ENCODE measurements at places on chromosomes 11 and 22.

DNA sequence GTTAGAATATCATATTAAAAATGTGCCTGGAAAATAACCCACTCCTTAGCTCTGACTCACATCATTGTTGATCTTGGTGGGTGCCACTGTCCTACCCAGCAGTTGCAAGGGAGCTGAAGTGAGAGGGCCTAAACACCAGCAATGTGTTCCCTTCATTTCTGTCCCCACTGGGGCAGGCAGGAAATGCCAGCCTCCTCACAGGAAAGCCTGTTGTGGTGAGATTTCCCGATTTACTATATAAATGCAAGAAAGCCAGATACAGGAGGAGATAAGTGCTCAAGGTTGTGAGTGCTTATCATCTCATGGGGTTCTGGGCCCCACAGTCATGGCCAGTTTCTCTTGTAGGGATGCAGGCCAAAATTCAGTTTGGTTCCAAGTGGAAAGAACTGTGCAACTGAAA lies 15.8 kb upstream of the FLI1 start:
- DNase-seq = no peak
- H3K4me3 ChIP-seq = no peak overlapping the region
- H3K36me3 ChIP-seq = no peaks in the 10 kb centered on the region
- H3K4me1 ChIP-seq = peaks cover 10% of the 10 kb centered on the region

DNA sequence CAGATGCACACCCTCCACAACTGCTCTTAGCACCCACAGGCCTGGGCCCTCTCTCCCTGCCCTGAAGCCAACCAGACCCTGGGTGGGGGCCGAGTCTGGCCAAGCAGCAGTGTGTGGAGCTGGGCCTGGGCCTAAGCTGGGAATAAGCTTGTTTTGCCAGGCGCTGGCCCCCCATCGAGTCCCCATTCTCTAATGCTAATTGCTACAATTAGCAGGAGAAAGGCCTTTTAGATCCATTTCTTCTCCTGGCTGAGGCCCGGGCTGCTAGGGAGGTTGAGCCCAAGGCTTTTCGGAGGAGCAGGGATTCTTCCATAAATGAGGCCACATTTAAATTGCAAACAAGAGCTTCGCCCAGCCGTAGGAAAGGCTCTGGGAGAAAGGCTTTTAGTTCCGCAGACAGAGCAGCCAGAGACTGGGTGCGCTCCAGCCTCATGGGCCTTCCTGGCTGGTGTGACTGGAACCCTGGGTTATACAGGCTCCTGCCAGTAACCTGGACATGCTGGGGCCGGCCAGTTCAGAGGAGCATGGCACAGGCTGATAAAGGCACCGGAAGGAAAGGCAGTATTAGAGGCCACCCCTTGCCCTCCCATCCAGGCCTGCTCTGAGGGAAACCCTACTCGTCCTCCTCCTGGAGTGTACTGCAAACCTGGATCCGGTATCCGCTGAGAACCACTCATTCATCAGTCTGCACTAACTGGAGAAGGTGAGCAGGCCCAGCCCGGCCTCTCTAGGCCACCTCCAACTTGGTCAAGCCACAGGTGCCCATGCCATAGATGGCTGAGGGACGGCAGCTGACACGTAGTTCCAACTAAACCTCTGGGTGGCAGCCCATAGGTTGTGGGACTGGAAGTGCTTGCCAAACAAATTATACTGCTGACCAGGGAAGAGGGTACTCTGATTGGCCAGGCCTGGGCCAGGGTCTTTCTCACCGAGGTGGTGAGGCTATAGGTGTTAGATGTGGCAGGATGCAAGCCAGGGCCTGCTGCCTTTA lies 6.2 kb downstream of the KCNQ1OT1 start:
- no peaks in the 10 kb centered on the region for H3K27me3 ChIP-seq
- H3K36me3 ChIP-seq = no peaks in the 10 kb centered on the region
- no peak for DNase-seq
- peaks cover 4% of the 10 kb centered on the region for H3K4me1 ChIP-seq

- no peak overlapping the region for H3K4me3 ChIP-seq
- H3K27ac ChIP-seq = peak overlapping the region; percentile 7
Observed at GRCh38 chr11:46020084-46020599, 97.7 kb downstream of the LARGE2 start.

DNA sequence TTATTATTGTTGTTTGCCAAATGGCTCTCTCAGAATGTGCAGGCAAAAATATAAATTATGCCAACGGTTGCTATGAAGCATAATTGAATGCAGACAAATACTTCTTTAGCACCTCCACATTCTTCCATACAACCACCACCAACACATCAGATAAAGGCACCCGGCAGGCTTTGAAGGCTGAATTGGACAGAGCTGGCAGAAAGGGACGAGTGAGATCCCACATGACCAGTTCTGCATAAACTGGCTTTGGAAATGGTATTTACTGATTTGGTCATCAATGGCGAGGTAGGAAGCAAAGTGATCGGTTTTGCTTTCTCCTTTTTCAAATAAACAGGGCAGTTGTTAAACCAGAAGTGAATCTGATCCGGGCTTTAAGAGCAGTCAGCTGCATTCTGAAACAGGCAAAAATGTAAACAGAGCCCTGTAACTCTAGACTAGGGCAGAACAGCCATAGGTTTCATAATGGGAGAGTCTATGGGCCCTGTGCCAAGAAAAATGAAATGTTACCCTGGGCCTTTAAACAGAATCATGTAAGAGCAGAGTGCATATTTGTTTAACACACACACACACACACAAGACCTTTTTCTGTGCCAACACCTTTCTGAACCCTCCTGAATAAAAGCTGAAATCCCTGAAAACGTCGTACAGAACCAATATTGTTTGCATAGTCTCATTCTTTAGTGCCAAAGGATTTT lies 97.7 kb downstream of the MPPED2 start:
- H3K27me3 ChIP-seq = peaks cover 10% of the 10 kb centered on the region
- H3K4me1 ChIP-seq = no peaks in the 10 kb centered on the region
- H3K36me3 ChIP-seq = no peaks in the 10 kb centered on the region
- H3K4me3 ChIP-seq = no peak overlapping the region

- H3K4me1 ChIP-seq = peaks cover 34% of the 10 kb centered on the region
- H3K27me3 ChIP-seq = no peaks in the 10 kb centered on the region
- no peak overlapping the region for H3K4me3 ChIP-seq
- H3K27ac ChIP-seq = no peak overlapping the region
Observed at GRCh38 chr11:47466201-47466600, 17.3 kb upstream of the RAPSN start.

GRCh38 chr11:26268980-26269660 lies 62.8 kb upstream of the ANO3 start:
- H3K27ac ChIP-seq = no peak overlapping the region
- no peaks in the 10 kb centered on the region for H3K4me1 ChIP-seq
- DNase-seq = no peak
- H3K36me3 ChIP-seq = no peaks in the 10 kb centered on the region

- H3K27me3 ChIP-seq = no peaks in the 10 kb centered on the region
- peak; percentile 24 for DNase-seq
- peaks cover 33% of the 10 kb centered on the region for H3K4me1 ChIP-seq
- peaks cover 32% of the 10 kb centered on the region for H3K36me3 ChIP-seq
- peak overlapping the region; percentile 84 for H3K4me3 ChIP-seq
Observed at GRCh38 chr22:41447435-41448188, 1.0 kb upstream of the TOB2 start.

DNA sequence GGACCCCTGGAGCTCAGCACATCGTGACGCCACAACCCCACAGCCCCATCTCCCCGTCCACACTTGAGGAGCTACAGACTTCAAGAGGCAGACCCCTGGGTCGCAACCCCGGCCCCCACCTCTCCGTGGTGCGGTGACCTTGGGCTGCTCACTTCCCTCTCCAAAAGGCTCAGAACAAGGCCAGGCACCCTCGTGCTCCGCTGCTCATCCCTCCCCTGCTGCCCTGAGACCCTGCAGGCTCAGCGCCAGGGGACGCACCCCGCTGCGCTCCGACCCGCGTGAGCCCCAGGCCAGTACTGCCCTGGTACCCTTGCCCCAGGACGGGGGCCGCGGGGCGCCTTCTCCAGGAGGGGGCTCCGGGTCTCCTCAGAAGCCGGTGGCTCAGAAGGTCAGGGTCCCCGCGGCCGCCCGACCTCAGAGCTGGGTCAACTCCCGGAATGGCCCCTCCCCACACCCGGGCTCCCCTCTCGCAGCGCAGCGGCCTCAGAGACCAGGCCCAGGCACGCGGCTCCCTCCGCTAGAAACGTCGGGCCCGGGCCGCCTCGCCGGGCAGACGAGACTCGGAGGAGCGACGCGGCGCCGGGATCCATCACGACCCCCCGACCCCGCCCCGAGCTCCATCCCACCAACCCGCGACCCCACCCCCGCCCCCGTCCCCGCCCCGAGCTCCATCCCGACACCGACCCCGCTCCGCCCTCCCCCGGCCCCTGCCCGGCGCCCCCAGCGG lies 563 bp downstream of the GATD1 start:
- H3K27ac ChIP-seq = peak overlapping the region; percentile 71
- peaks cover 4% of the 10 kb centered on the region for H3K36me3 ChIP-seq
- H3K4me3 ChIP-seq = peak overlapping the region; percentile 76
- peaks cover 19% of the 10 kb centered on the region for H3K4me1 ChIP-seq
- DNase-seq = no peak

DNA sequence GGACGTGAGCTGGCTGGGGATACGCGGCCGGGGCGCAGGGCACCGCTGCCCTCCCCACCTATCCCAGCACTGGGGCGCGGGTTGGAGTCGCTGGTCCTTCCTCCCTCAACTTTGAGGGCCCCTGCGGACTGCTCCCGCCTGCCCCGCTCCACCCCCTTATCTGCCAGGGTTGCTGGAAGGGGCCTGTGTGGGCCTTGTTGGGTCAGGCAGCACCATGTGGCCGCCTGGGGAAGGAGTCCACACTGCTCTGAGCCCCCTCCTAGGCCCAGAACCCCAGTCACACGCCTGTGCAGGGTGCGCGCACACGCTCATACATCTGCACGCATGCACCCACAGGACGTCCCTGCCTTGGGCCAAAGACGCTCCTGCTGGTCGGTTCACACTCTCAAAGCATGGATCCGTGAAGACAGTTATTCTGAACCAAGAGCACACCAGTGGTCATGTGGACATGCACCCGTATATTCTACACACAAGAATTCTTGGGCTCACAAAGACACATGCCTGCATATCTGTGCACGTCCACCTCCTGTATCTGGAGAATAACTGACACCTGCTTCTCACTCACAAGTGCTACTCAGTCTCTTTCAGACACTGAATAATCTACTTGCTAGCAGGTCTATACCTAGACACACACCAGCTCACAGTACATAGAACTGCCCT lies 710 bp downstream of the TUB start:
- peak overlapping the region; percentile 43 for H3K4me3 ChIP-seq
- H3K27me3 ChIP-seq = peaks cover 75% of the 10 kb centered on the region
- H3K27ac ChIP-seq = no peak overlapping the region

DNA sequence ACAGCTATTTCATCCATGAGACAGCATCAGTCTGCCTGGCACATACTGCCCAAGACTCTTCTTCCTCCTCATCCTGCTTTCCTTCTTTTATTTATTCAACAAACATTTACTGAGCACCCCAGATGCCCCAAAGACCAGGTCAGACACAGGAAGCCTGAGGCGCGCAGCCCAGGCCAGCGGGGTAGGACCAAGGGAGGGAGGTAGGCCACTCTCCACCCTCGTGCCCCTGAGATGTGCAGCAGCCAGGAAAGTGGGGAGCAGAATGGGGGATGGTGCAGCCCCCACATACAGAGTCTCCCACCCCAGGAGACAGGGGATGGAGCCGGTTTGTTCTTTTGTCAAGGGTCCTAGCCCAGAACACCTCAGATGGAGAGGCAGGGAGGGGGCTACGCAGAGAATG lies 4.2 kb upstream of the IL2RB start:
- no peak overlapping the region for H3K27ac ChIP-seq
- no peak overlapping the region for H3K4me3 ChIP-seq
- H3K36me3 ChIP-seq = peaks cover 17% of the 10 kb centered on the region
- no peak for DNase-seq
- no peaks in the 10 kb centered on the region for H3K27me3 ChIP-seq

DNA sequence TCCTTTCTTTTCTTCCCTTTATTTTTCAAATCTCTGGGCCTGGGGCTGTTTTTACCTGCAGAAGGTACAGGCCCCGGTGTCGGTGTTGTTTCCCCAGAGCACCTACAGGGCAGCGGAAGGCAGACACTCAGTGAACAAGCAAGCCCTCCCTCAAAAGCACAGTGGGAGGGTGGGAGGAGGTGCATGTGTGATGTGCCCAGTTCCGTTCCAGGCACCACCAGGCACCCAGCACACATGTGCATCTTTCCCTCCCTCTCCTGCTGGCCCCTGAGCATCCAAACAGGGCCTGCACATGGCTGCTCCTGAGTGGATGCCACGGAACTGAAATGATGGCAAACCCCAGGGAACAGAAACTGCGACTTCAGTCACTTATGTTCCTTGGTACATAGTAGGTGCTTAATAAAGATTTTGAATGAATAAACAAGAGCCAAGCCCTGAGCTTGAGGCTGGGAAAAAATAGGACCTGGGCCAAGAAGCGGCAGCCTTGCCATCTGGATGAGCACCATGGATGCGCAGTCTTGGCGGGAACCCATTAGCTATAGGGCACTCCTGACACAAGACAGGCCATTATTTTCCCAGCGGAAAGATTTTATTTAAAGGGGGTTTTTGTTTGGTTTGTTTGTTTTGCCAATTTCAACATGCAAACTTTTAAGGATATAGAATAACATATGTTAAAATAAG lies 47.8 kb downstream of the ARRB1 start:
- peak overlapping the region; percentile 13 for H3K27ac ChIP-seq
- H3K4me3 ChIP-seq = no peak overlapping the region
- no peaks in the 10 kb centered on the region for H3K27me3 ChIP-seq
- no peak for DNase-seq

- H3K36me3 ChIP-seq = peaks cover 4% of the 10 kb centered on the region
- no peaks in the 10 kb centered on the region for H3K27me3 ChIP-seq
- peaks cover 44% of the 10 kb centered on the region for H3K4me1 ChIP-seq
- no peak for DNase-seq
- H3K4me3 ChIP-seq = no peak overlapping the region
- H3K27ac ChIP-seq = peak overlapping the region; percentile 83
Observed at GRCh38 chr11:75325713-75326438, 25.6 kb downstream of the ARRB1 start.

DNA sequence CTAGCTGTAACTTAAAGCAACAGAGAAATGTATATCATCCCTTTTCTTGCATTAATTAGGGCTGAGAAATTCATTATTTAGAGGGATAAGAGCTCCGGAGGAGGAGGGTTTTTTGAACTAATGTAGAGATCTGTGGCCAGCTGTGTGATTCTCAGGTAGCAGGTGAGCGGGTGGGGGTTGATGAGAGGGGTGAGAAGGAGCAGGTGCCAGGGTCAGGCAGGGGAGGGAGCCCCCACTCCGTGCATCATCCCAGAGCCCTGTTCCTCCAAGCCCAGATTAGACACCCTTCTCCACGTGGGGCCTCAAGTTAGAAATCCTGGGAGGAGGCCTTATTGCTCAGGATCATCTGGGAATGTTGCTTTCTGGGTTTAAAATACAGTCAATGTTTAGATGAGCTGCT lies 24.9 kb downstream of the ZBTB16 start:
- DNase-seq = no peak
- H3K27ac ChIP-seq = no peak overlapping the region
- peaks cover 28% of the 10 kb centered on the region for H3K4me1 ChIP-seq
- H3K4me3 ChIP-seq = no peak overlapping the region
- peaks cover 3% of the 10 kb centered on the region for H3K36me3 ChIP-seq

GRCh38 chr11:46906609-46907041 lies 11.7 kb downstream of the LRP4 start:
- peaks cover 4% of the 10 kb centered on the region for H3K36me3 ChIP-seq
- no peak for DNase-seq
- H3K27me3 ChIP-seq = peaks cover 44% of the 10 kb centered on the region
- H3K27ac ChIP-seq = no peak overlapping the region
- no peak overlapping the region for H3K4me3 ChIP-seq

All from central memory CD8-positive, alpha-beta T cell (primary cell).